ENCODE measurements at places on chromosomes 7 and 10.

GRCh38 chr10:95312986-95313495 lies 22.2 kb upstream of the PDLIM1 start:
- no peak for DNase-seq

DNA sequence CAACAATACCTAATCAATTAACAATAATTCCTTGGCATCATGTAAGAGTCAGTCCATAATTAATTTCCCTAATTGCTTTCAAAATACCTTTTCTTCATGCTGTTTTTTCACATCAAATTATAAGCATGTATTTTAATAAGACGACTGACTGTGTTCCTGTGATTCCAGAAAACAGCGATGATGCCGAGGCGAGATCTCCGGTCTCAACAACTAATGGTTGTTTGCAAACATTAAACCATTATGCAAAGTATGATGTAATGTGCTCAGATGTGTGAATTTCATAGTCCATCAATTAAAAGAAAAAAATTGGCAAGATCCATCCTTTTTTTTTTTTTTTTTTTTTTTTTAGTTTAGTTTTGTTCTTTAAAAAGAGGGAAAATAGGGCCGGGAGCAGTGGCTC lies 44.5 kb upstream of the PIP4K2A start:
- DNase-seq, result no peak

DNA sequence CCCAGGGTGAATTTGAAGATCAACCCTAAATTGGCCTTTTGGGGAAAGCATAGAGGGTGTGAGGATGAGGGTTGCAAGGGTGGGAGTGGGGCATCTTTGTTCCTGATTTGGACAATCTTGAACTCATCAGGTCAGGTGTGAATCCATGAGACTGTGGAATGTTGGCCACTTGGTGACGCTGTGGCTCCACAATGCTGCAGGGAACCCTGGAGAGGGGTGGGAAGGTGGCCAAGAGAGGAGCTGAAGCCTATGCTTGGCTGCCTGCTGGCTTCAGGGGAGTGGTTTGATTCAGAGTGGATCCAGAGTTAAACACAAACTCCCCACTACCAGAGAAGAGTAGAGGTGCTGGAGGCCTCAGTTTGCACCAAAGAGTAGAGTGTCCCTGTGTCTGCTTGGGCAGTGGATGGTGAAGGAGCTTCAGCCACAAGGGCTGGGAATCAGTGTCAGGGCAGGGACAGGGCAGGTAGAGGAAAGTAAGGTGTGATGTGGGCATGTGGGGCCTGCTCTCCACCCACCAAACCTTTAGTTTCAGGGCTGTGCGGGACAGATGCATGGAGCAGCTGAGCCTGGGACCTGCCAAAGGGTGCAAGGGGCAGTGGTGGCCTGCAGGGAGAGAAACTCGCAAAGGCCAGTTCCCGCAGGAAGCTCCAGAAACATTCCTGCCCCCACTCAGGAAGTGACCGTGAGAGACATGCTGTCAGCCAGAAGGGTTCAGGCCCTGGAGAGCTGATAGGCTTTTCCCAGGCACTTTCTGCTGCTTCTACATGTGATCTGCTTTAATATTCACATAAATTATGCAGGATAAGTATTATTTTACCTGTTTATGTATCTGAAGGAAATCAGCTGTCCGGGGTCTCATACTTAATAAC lies 81.0 kb upstream of the PRSS58 start:
- DNase-seq, result no peak

DNA sequence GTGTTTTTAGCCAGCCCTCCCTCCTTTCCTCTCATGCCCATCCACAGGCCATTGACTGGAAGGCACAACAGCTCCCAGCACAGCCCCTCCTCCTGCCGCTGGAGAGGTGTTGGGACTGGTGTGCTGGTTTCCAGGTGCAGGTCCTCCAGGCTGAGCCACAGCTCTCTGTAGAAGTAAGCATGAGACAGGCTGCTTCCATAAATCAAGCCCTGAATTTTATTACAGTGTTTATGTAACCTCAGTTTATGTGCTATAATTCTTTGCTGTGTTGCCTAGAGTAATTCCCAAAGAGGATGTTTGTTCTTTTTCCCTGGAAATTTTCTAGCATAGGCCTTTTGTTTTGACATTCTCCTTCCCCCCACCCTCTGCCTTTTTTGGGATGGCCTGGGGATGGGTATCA lies 445.8 kb downstream of the AUTS2 start:
- DNase-seq, result no peak

GRCh38 chr7:120799813-120800475 lies 58.0 kb downstream of the TSPAN12 start:
- no peak for DNase-seq

DNA sequence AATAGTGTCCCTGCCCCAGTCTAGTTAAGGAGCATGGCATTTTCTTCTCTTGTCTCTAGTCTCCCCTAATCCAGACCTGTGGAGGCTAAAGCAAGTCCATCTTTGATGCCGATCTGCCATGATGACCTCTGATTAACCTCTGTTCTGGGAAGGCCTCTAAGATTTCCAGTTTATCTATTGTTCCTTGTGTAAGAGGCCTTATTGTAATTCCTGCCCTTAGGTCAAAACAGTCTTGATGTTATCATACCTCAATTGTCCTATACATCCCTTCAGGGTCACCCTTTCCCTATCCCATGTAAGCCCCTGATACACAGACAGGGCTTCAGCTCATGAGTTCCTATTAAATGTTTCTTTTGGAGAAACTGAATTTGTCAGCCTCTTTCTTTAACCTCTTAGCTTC lies 4.9 kb upstream of the ZMIZ2 start:
- DNase-seq, result no peak

DNA sequence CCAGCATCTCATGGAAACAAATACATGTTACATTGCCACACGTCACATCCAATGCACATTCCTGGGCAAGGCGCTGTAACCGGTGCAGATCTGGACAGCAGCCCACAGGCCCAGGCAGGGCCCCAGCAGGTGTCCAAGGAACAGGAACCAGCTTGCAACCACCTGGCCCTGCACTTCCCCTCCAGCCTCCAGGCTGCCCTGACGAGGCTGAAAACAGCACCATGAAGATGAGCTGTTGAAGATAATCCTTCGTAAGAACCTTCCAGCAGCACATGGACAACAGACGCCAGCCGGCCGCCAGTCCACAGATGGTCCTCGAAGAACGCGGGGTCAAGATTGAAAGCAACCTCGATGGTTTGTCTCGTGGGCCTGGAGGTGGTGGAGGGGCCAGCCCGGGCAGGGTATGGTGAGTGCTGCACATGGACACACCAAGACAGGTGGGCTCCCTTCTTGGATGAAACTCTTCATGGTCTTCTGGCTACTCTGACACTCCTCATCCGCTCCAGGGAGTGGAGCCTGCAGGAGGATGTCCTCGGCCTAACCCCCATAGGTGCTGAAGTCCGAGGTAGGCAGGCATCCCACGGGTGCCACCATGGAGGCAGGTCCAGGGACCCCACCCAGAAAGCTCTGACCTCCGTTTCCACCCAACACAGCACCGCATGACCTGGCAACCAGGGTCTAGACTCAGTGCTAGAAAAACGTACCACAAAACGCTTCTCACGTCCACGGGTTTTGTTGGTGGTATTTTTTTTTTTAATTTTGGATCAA lies 22.9 kb downstream of the PDGFA start:
- DNase-seq, result no peak

DNA sequence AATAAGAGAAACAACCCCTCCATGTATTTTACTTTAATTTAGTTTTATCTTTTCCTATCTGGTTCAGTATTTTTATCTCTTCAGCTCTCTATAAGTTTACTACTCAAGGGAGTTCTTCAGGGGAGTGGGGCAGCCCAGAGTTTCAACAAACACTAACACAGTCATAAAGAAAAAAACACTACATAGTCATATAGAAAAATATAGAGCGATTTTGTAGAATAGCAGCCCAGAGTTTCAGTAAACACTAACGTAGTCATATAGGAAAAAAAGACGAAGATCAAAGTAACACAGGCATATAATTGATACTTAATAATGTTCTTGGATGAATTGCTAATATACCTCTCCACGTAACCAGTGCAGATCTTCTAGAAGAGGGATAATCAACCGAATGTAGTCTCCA lies 54.7 kb downstream of the PON1 start:
- DNase-seq, result no peak

DNA sequence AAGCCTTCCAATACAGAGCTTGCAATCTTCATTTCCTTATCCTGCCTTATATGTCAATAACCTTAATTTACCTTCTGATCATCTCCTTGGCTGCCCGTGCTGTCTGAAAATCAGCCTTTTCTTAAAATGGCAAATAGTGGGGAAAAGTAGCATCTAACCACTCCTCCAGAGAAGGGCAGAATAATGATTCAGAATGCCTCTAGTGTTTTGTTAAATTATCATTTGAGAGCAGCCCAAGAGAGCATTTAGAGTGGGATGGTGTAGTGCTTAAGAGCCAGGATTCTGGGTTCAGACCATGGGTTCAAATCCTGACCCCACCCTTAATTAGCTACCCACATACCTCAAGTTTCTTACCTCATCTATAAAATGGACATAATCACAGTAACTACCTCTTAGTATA lies 4.6 kb upstream of the TMEM139 start:
- no peak for DNase-seq

DNA sequence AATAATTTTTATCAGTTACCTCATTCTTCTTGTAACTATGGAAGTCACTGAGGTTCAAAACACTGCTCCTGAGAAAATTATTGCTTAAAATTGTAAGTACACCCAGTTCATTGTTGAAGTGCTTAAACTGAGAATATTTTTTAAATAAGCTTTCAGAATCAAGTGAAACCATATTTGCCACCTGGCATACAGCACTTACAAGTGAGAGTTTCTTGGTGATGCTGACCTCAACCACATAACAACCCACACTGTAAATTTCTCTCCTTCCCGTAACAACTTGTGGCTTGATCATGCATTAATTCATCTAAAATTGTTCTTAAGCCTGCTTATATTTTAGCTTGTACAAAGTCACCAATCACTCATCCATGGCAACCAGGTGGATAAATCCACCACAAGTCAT lies 34.0 kb downstream of the IMMP2L start:
- DNase-seq, result no peak

DNA sequence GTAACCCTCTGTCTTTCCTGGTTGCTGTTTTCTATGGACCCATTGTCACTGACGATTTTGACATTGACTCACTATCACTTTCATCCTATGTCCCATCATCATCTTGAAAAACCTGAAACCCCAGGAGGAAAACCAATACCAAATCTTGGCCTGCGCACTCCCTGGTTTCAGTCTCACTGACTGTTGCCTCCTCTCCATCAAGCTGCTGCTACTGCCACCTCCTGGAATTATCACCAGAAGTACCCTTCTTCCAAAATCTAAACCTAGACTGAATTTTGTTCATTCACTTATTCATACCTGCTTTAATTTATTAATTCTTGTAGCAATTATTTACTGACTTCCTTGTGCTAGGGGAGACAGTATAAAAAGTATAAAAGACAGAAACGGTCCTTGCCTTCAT lies 44.5 kb upstream of the ACBD5 start:
- DNase-seq, result no peak

- DNase-seq, result no peak
Measured at GRCh38 chr7:69049326-69049725, 548.9 kb upstream of the AUTS2 start.

DNA sequence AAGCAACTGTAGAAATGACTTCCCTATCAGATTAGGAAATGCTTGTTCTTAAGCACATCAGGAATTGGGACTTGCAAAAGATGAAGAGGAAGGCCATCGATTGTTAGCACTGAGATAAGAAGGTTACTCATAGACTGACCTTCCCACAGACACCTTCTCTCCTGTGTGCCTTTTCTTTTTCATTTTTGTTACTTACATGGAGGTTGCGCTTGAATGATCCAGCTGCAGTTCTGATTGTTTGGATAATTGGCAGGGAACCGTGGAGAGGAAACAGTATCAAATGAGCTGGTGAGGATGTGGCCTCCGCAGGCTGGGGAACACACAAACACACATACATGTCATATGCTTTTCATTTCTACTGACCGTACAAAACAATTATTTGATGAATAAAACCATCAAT lies 134.9 kb upstream of the RSU1 start:
- no peak for DNase-seq

- DNase-seq, result no peak
Measured at GRCh38 chr7:92854501-92855238, 18.3 kb upstream of the CDK6 start.

GRCh38 chr7:80584778-80585177 lies 53.7 kb upstream of the CD36 start:
- no peak for DNase-seq

DNA sequence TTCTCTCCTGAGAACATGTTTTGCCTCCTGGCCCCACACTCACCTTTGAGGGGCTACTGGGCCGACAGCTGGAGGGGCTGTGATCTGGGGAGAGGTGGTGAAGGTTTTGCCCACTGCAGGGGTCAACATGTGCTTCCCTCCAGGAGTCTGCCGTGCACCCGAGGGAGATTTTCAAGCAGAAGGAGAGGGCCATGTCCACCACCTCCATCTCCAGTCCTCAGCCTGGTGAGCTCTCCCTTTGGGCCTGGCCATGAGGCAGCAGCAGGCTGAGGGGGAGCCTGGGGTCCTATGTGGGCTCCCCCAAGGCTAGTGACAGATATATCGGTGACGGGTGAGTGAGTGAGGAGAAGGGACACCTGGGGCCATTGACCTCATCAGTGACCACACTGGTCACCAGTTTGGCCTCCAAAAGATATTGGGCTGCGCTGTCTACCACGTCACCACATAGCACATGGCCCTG lies 6.6 kb downstream of the PGAM2 start:
- DNase-seq, result peak; percentile 3

DNA sequence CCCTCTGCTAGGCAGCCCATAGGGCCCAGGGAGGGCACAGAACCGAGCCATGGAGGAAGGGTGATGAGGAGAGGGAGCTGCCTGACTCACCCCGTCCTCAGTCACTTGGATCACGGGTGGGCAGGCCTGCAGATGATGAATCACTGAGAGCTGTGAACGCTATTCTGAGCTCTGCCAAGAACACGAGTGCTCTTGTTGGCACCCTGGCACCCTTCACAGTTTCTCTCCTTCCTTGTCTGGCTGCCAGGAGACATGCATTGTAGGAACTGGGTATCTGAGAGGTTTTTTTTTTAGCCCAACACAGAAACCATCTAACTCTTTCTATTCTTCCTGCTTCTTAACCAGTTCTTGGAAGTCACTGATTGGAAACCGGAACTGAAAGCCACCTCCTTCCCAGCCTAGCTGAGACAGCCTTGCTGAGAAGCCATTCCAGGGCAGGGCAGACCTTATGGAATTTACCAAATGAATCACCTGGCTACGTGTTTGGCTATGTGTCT lies 82.1 kb downstream of the SLC37A3 start:
- peak; percentile 58 for DNase-seq

- DNase-seq, result no peak
Measured at GRCh38 chr10:125190946-125191345, 30.6 kb upstream of the CTBP2 start.

DNA sequence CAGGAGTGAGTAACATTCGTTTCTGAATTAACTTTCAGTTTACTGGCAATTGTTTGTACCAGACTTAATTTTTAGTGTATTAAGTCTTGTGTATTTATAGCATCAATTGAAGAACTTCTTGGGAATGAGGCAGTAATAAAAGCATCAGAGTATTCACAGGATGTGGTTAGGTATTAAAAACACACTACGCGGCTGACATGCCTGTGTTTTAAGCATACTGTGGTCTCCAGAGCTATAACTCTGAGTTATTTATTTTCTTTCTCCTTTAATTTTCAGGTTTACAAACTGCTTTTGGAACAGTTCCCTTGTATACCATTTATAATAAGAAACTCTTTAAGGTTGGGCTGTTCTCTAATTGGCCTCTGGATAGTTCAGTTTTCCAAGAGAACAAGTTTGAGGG lies 626.1 kb upstream of the NRG3 start:
- no peak for DNase-seq

Measured in omental fat pad (tissue), 4 donors.